IMR-90 (cell line): ENCODE measurements at places on chromosomes 16 and 17. TPM values are rescaled to one million over a fixed set of nuclear protein-coding genes. Genes with fewer than 3 reads are reported as not detected.

DNA sequence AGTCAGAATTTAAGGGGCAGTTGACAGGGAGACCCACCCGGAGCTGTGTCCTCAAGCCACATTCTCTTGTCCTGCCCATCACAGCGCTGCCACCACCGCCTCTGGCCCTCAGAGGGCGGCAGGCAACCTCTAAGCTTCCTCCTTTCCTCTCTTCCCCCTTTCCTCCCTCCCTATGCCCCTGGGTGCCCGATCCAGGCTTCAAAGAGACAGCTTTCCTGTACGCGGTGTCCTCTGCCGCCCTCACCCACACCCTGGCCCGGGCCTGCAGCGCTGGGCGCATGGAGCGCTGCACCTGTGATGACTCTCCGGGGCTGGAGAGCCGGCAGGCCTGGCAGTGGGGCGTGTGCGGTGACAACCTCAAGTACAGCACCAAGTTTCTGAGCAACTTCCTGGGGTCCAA, 23.5 kb downstream of the WNT9B start:
- no peak for DNase-seq

- DNase-seq, result no peak
Measured at GRCh38 chr17:41656249-41657023, 32.1 kb upstream of the KRT17 start.

- no peak for DNase-seq
Measured at GRCh38 chr17:27862840-27863239, 30.3 kb downstream of the LYRM9 start.

DNA sequence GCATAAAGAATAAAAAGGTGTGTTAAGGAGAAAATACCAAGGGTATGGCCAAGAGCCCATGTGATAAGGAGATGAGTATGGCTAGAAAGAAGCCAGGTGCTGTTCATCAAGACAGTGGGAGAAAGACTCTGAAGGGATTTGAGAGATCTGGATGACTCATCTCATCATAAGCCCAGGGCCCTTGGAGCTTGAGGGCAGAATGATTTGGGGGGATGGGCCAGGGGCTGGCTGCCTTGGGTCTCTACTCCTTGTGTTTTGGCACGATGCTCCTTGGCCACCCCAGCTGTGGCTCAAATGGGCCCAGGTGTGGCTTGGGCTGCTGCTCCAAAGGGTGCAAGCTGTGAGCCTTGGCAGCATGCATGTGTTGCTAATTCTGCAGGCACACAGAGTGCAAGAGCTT, 14.5 kb upstream of the TNFRSF13B start:
- peak; percentile 52 for DNase-seq

GRCh38 chr17:67474081-67474661, 97.1 kb downstream of the PITPNC1 start:
- peak; percentile 39 for DNase-seq

DNA sequence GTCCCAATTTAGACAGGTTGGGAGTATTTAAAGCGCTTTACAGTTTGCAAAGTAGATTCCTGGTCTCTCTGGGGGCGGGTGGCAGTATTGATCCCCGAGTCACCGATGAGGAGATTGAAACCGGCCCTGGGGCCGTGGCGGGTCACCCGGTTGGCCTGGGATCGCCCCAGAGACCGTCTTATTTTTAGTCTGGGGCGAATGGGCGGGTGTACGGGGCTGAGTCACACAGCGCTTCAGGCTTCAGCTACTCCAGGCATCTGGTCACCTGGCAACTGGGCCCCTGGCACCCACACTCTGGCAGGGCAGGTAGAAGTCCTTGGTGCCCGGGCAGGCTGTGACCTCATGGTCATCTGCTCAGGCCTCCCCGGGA, 669 bp downstream of the MIEF2 start:
- DNase-seq, result peak; percentile 44

- DNase-seq, result peak; percentile 7
Measured at GRCh38 chr17:31200287-31200686, 96.8 kb downstream of the OMG start.

- no peak for DNase-seq
Measured at GRCh38 chr16:69466547-69466946, 42.1 kb downstream of the CYB5B start.

GRCh38 chr17:4313221-4314114, 49.7 kb upstream of the ANKFY1 start:
- DNase-seq, result no peak

GRCh38 chr16:55001931-55002330, 71.3 kb downstream of the IRX5 start:
- no peak for DNase-seq

GRCh38 chr17:40557531-40558299, 7.6 kb downstream of the CCR7 start:
- DNase-seq, result no peak

DNA sequence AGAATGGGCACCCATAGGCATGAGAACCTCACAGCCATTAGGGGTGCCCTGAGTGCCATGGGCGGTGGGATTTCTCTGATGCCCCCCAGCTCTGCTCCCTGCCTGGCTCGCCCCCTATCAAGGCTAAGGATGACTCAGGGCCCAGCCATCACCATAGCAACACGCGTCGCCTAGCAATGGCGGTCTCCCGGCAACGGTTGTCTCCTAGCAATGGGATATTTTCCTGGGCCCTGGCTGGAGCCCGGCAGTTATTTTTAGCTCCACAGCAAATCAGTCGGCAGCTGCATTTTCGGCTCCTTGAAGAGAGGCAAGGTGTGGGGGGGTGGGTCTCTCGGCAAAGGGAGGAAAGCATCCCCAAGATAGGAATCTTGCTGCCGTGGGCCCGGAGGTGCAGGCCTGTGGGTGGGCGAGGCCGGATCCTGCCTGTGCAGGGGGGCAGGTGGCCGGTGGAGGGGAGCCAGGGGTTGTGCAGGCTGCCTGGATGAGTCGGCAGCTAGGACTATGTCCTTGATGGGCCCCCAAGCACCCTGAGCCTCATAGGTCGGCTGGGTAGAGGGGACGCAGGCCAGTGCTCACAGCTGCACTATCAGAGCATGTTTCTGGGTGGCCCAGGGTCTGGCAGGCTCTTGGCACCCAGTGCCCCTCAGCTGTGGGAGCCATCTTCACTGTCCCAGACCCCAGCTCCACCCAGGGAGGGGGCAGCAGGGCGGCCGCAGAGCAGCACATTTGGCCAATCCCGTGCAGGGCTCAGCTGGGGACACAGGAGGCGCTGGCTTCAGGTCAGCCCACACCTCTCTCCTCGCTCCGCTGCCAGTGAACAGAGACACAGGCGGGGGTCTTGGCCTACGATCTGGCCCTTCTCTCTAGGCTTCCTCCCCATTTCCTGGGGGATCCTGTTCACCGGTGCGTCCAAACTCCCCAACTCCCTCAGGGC, 4.2 kb upstream of the FBXL16 start:
- DNase-seq, result peak; percentile 88

SHBG gene
- total RNA-seq, result 0.36 TPM in 1 of 2 replicates, not detected in the other

SEZ6L2 gene
- 0.72 and 0.83 TPM in 2 replicates for total RNA-seq

RSKR gene
- total RNA-seq, result 2.2 and 2.8 TPM in 2 replicates

DDX42 gene
- total RNA-seq, result 74.7 and 75.8 TPM in 2 replicates
